Cerebellar cortex (tissue), 1 donor: ENCODE measurements at places on chromosomes 7 and 10.

GRCh38 chr10:88409824-88410223 lies 173.3 kb downstream of the RNLS start:
- DNase-seq, result no peak

DNA sequence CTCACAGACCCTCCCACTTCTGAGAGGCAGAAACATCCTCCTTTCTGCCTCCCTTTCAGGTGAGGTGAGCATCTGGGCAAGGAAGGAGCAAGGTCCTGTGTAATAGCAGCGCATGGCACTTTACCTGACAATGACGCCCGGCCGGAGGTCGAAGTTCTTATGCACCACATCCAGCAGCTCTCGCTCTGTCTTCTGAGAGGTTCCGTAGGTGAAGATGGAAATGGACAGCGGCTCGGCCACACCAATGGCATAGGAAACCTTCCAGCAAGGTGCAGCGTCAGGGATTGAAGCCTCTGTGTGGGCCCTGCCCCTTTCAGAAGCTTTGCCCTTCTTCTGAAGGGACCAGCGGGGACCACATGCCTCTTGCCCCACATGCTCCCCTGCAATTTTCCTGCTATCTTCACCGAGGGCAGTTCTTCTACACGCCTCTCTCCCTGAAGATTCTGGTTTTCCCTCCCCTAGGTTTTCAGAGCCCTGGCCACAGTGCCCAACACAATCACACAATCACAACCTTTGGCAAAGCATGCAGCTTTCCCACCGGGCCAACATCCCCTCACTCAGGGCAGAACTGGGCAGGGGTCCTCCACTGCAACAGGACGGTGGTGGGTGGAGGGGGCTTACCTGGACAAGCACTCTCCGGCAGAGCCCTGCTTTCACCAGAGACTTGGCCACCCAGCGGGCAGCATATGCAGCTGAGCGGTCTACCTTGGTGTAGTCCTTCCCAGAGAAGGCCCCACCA lies 14.9 kb downstream of the MAT1A start:
- DNase-seq, result no peak

GRCh38 chr7:93601363-93601762 lies 26.8 kb upstream of the CALCR start:
- DNase-seq, result peak; percentile 16

DNA sequence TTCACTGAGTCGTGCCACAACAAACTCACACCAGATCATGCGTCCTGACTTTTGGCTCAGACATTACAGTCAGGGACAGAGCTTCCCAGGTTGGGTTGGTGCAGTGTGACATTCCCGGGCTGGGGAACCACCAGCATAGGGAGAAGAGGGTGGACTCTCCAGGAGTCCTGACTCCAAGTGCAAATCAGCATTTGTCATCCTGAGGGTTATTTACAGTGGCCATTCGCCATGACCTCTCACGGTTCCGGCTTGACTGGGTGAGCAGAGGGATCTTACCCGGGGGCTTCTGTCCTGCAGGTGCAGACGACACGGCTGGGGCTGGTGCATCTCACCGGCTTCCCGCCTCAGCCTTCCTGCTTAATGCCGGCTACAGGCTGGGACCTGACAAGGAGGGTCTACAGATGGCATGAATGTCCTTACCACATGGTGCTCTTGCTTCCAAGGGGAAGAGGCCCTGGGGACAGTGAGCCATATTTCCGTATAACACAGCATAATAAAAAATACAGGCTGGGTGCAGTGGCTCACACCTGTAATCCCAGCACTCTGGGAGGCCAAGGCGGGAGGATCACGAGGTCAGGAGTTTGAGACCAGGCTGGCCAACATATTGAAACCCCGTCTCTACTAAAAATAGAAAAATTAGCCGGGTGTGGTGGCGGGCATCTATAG lies 12.5 kb upstream of the INTS1 start:
- no peak for DNase-seq

- DNase-seq, result no peak
Observed at GRCh38 chr7:120215654-120216053, 57.3 kb upstream of the KCND2 start.

DNA sequence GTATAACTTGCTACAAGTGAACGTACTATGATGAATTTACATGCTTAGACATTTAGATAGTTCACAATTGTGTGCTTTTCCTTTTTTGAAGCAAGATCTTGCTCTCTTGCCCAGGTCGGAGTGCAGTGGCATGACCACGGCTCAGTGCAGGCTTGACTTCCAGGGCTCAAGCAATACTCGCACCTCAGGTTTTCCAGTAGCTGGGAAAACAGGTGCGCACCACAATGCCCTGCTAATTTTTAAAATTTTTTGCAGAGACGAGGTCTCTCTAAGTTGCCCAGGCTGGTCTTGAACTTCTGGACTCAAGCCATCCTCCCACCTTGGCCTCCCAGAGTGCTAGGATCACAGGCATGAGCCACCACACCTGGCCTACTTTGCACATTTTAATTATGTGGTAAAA lies 1.8 kb downstream of the GPR15LG start:
- no peak for DNase-seq

DNA sequence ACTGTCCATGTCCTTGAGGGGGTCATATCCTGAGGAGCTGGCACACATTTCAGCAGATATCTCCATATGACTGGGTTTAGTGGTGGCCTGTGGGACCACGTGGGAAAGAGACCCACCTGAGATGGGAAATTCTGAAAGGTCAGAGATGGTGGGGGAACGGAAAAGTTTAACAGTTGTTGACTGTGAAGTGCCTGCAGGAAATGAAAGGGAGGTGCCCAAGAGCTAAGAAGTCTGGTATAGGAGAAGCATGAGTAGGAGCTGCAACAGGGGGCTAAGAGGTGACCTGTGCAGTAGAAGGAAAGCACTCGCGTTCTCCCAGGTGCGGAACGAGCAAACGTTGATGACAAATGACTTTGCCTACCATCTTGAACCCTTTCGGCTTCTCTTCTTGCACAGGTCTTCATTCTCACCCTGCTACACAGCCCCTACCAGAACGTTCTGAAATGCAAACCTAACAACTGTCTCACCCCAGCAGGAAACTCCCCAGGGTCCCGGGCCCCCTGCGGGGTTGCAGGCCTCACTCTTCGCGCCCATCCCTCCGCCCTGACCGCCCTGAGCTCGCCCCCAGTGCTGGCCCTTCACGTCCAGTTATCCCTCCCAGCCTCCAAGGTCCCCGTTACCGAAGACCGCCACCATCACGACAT lies 9.8 kb upstream of the FXYD4 start:
- DNase-seq, result no peak

DNA sequence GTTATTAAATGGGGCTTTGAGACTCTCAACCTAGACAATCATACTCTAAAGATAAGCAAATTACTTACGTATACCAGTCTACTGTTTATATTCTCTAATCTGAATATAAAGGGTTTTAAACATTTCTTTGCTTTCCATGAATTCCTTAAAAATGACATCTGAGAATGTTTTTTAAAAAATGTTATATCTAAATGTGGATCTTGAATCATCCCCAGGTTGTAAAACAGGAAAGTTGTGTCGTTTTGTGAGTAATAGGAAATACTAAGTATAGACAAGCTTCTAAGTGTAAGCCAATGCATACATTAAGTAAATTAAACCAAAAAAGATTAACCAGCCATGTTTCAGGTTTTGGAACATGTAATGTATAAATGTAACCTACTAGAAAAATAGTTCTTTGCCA lies 26.8 kb downstream of the ADD3 start:
- DNase-seq, result no peak

- DNase-seq, result no peak
Observed at GRCh38 chr7:43791665-43792064, 33.2 kb downstream of the BLVRA start.

DNA sequence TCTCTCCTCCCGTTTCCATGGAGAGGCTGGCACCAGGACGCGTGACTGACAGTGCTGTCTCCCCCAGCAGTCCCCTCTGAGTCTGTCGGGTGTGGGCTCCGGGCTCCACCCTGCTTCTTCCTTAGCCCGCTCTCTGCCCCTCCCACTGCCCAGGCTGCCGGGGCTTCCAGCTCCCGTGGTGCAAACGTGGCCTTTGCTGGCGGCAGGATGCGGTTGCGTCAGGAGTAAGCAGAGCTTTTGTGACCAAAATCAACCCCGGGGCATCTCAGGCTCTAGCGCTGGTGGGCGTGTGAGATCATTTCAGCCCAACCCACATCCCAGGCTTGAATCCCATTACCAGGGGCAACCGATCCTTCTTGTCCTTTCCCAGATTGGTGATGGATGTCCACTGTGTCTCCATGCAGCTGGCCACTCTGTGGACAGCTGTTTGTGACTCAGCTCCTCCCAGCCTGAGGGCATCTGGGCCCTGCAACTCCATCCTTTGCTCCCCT lies 28.2 kb downstream of the PTPRE start:
- DNase-seq, result no peak

DNA sequence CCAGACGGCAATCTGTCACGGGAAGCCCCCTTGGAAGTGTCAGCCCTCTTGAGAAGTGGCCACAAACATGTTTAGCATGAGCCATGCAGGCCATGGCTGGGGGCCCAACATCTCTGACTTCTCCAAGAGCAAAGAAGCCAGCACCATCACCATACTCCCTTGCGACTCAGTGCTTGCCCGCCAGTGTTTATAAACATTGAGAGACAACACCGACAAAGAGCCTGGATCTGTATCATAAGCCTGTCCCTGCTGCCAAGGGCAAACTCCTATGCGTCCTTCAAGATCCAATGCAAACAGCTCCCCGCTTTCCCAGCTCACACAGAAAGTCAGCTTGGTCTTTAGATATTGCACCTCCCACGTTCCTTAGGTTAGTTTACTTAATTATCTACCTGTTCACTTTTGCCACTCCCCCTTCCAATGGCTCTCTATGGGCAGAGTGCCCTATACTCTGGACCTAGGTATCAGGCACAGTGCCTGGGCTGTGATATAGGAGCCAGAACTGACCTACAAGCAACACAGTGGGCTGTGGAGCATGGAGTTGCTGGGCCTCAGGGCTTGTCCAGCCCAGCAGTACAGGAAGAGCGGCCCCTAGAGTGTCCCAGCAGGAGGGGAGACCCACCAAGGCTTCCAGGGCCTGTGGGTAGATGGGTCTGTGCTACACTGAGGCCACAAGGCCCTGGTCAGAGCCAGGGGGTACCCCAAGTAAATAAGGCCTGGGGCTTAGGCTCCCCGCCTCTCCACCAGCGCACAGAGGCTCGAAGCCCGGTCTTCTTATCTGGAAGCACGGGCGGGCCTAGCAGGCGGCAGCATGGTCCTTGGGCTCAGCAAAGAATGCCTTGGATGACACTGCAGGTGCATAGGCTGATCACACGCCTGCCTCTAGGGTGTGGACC lies 37.7 kb downstream of the CAMK2B start:
- DNase-seq, result no peak

GRCh38 chr7:158018098-158018762 lies 569.4 kb downstream of the PTPRN2 start:
- no peak for DNase-seq

DNA sequence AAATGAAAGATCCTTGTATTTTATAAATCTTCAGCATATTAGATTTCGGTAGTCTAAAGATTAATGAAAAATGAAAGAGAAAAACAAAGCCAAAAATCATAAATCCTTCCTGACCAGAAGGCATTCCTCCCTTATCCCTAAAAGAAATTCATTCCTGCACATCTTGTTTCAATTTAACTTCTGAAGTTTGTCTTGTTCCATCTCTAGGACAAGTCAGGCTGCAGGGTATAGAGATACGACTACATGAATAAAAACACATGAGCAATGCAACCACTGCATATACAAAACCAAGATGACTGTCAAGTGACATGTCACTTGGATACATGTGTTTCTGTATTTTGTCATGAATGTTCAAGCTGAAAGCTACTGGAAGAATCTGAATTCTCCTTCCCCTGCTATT lies 214.9 kb downstream of the JAZF1 start:
- no peak for DNase-seq

DNA sequence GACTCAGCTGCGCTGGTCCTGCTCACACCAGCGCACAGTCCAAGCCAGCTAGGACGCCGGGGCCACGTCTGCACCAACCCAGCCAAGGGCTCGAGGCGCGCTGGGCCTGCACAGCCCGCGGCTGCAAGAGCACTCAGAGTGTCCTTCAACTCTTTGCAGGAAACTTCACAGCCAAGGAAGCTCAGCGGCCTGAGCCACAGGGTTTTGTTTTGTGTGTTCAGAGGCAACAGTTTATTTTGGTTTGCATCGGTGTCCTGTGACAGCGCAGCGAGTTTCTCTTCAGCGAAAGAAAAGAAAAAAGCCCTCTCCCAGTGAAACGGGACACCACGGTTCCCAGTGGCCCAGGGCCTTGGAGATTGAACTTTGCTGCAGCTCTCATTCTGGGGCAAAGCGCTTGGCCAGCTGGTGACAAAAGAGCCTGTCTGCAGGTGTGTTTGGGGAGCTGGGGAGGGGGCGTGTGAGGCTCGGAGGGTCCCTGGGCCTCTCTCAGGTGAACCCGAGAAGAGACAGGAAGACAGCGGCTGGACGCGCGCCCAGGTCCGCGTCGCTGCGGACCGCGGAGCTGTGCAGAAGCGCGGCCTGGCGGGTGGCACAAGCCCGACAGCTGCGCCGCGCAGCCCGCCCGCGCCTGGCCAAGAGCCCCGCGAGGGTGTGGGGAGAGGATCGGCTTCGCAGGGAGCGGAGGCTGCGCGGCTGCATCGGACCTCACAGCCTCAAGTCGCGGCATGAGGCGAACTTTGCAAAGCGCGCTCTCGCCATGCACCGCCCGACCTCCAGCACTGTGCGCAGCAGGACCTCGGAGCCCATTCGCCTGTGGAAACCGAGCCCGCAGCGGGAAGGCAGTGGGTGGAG lies 922 bp downstream of the CXCL12 start:
- DNase-seq, result no peak

DNA sequence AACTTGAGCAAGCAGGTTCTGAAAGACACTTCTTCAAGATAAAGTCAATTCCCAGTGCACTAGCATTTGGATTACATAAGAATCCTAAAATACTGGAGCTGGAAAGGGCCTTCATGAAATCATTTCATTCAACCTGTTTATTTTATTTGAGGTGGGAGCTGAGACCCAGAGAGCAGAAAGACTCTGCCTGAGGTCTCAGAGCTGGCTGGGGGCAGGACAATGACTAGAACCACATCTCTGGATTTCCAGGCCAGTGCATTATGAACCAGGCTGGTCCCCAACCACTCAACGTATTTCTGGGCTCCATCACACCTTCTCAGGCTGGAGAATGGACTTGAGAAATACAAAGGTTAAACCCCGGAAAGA lies 8.4 kb downstream of the ANXA11 start:
- no peak for DNase-seq

- DNase-seq, result peak; percentile 82
Observed at GRCh38 chr7:25727446-25727845, 424.6 kb upstream of the NFE2L3 start.

DNA sequence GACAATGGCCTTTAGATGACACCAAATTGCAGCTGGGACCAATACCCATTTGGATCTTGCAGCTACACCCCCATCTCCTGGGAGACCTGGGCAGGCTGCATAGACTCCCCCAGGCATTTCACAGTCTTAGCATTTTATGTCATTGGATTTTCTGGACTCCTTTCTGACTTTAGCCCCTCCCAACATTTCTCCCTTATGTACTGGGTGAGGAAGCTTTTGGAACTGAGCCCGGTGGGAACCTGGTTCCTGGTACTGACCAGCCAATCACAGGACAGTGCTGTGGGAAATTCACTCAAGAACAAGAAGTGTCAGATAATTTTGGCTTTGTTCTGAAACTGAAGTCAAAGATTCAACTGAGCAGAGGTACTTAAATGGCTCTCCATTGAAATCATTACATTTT lies 177.7 kb downstream of the ACTR3B start:
- no peak for DNase-seq
